Activated naive CD4-positive, alpha-beta T cell treated with anti-CD3 and anti-CD28 coated beads, Interleukin-2, amount 50 U/mL, for 72 hours (primary cell): ENCODE measurements at places on chromosomes 4 and X.

DNA sequence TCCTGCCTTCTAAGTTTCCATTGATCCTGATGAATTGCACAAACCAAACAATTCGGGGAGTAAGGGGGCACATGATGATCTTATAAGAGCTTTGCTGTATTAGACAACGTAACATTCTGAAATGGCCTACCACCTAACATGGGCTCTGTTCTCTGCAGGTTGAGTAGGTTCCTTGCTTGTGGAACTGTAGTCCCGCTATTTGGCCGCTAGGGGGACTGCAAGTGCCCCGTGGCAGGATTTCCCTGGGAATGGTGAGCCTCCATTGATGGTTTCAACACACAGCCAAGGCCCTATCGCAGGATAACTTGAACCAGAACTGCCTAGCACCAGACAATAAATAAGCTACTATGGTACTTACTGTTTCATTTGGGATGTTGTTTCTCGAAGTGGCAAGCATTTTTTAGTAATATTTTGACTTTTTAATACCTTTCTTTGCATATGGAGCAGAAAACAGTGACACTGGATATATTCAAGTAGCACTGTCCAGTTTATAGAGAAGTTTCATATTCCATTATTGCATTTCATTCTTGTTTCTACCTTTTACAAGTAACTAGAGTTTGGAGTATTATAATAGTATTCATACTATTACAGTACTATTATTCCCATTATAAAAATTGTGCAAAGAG is 11.9 kb downstream of the AR start:
- no peak for DNase-seq

DNA sequence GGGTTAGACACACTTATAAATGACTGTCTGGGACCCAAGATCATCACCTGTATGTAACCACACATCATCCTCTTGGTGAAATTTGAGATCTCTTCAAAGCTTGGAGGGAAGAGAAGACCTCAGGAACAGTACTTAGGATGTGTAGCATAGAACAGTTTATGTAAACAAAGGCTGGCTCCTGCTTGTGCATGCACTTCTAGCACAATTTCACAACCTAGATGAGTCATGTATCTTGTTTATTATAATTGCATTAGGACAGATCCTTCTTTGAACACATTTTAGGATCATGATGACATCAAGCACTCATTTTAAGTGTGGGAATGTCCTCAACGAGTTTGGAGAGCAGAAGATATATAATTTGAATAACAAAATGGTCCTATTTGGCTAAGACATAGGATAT is 26.3 kb upstream of the ZMAT1 start:
- no peak for DNase-seq

- DNase-seq, result no peak
Measured at GRCh38 chr4:119084513-119084912, 51.1 kb upstream of the MYOZ2 start.

GRCh38 chr4:110107866-110108265 is 90.5 kb downstream of the ELOVL6 start:
- no peak for DNase-seq

GRCh38 chrX:40006106-40007017 is 91.4 kb downstream of the BCOR start:
- no peak for DNase-seq

GRCh38 chr4:68536375-68536774 is 39.7 kb downstream of the UGT2B17 start:
- DNase-seq, result no peak
